DMS79 (cell line): ENCODE measurements at places on chromosomes 2 and 18.

- DNase-seq, result no peak
Measured at GRCh38 chr18:34796035-34796657, 86.0 kb downstream of the DTNA start.

- DNase-seq, result no peak
Measured at GRCh38 chr2:170819680-170820664, 3.3 kb downstream of the GAD1 start.

- peak; percentile 55 for DNase-seq
Measured at GRCh38 chr2:54558188-54559005, 102.3 kb downstream of the SPTBN1 start.

DNA sequence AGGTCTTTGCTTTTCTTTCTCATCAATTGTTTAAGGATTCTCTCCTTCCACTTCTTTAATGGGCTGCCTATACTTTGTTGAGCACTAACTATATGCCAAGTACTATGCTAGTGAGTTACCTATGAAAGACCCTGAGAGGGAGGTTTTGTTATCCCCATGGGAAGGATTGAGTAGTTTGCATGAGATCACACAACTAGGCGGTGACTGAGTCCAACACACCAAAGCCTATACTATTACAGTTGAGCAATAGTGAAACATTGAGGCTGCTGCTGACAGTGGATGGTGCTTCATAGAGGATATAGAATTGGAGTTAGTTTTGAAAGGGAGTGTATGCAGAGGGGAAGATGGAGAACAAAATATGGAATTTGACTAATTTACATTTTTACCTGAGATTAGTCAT, 15.8 kb downstream of the NABP1 start:
- no peak for DNase-seq

DNA sequence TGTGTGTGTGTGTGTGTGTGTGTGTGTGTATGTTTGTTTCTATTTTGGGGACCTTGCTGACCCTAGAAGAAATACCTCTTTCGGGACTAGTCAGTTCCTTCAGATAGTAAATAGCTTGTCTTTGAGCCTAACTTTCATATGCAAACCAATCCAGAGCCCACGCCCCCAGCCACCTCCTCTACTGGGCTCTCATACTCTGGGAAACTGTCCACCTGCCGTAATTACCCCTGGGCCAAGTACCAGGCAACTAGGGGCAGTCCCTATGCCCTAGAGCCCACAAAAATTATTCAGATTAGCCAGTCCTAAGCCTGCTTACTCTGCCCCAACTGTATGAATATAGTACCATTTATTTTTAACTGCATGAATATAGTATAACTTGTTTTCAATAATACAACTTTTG, 970.4 kb downstream of the EPHA4 start:
- no peak for DNase-seq

DNA sequence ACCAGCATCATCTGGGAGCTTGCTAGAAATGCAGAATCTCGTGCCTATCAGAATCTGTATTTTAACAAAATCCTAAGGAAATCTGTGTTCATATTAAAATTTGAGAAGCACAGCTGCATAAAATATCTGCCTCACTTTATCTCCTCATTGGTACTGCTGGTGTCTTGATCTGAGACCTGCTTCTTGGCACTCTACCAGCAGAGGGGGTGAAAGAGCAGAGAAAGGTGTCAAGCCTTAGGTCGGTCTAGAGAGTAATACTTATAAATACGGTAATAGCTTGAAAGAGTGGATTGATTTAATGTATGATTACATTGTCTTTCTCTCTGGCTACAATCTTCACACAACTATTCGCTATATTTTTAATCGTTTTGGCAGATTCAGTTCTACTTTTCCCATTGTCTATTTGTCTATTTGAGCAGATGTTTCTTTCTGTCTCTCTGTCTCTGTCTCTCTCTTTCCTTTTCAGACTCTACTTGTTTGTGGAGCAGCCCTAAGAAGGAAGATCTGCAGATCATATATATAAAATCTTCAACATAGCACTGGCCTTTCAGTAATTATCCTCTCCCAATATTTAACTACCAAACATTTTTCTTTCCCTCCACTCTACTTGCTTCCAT, 1.7 kb upstream of the GCG start:
- DNase-seq, result no peak

GRCh38 chr2:239820836-239821693, 204.1 kb downstream of the NDUFA10 start:
- DNase-seq, result no peak

GRCh38 chr2:147989809-147990403, 30.6 kb downstream of the ORC4 start:
- DNase-seq, result no peak

DNA sequence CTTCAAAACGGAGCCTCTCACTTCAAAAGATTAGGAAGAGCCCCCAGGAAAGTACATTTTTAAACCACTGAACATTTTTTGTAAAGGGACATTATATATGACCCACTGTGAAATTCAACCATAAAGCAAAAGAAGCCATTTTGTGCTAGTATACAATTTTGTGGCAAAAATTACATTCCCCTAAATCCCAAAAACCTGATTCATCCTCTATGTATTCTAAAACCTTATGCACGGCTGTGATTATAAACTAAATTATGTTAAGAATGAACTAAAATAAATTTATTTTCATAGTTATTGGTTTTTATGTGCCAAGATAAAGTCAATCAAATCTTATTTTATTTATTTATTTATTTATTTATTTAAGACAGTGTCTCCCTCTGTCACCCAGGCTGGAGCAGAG, 48.5 kb downstream of the RTN4 start:
- DNase-seq, result no peak

DNA sequence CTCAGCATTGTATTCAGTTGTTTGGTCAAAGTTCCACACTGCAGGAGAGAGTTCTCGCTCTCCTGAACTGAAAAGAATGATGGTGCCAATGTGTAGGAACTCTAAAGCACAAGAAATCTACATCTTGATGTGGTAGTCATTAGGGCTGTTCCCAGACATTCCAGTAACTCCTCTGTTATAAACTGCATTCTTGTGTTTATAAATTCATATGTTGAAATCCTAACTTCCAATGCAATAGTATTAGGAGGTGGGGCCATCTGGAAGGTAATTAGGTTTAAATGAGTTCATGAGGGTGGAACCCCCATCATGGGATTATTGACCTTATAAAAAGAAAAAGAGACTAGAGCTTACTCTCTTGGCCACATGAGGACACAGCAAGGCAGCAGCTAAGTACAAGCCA, 239.6 kb downstream of the CDH20 start:
- no peak for DNase-seq

- no peak for DNase-seq
Measured at GRCh38 chr2:28644760-28645159, 106.9 kb upstream of the PPP1CB start.
